ENCODE measurements at places on chromosomes 4 and X. TPM values are rescaled to one million over a fixed set of nuclear protein-coding genes. Genes with fewer than 3 reads are reported as not detected.

GRCh38 chr4:77493829-77494551 lies 111.6 kb upstream of the CXCL13 start:
- H3K36me3 ChIP-seq = no peaks in the 10 kb centered on the region
- no peaks in the 10 kb centered on the region for H3K4me1 ChIP-seq
- no peak for DNase-seq
- no peak overlapping the region for H3K27ac ChIP-seq

DNA sequence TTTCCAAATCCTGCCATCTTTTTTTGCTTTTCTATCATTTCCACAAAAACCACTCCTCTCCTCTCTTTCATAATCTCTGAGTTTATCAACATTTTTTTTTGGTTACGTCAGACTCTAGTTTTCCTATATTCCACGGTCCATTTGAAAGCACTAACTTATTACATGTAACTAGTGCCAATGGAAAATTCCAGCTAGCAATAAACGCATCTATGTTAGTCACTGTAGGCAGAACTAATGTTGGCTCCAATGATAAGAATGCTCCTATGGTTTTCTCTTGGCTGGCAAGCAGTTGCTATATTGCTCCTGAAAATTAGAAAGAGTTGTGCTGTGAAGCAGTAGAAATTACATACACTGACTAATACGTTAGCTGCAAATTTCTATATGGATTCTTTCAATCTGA lies 634.6 kb upstream of the FTHL17 start:
- H3K27ac ChIP-seq = no peak overlapping the region
- no peak overlapping the region for H3K4me3 ChIP-seq
- H3K36me3 ChIP-seq = no peaks in the 10 kb centered on the region
- H3K27me3 ChIP-seq = no peaks in the 10 kb centered on the region
- no peaks in the 10 kb centered on the region for H3K4me1 ChIP-seq
- DNase-seq = no peak

DNA sequence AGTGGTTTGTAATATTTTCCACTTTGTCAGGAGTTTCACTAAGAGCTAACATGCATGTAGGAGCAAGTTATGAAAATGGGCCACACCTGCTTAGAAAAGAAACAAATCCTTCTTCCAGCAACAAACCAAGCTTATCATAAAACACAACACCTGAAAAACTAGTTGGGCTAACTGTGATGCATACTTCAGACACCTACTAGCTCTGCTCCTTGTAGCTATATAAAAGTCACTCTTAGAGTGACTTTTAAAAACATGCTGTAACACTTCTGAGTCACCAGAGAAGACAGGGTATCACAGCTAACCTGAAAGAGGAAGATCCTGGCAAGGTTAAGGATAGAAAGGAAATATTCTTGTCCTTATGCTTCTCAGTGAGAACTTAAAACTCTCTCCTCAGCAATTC lies 3.6 kb upstream of the SLAIN2 start:
- H3K4me3 ChIP-seq = no peak overlapping the region
- H3K27ac ChIP-seq = no peak overlapping the region
- no peak for DNase-seq
- H3K27me3 ChIP-seq = no peaks in the 10 kb centered on the region
- H3K36me3 ChIP-seq = no peaks in the 10 kb centered on the region

DNA sequence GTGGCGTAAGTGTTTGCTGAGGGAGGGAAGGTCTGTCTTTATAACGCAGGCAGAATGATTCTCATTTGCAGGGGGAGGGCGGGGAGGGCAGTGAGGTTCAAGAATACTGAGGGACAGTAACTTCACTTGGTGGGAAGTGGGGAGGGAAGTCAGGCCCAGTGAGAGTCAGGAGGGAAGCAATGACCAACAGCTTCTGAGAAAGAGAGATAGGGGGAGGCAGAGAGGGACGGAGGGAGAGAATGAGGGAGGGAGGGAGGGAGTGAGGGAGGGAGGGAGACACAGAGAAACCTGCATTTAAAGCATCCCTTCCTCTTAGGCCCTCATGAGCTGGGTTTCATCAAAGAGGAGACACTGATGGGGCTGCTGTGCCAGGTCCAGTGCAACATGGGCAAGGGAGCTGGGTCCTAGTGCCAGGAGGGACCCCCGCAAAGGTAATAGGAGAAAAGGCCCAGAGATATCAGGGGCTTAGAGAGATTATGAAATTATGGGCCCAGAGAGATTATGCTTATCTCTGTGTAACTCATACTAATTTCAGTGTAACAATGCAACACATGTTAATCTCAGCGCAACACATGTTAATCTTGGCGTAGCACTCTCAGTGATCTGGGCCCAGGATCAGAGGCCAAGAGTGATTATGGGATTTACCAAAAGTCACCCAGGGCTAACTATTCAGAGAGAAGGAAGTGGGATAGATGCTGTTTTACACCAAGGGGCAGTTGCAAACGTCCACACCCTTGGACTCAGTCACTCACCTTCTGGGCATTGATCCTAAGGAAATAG lies 112.1 kb downstream of the DRD5 start:
- H3K4me1 ChIP-seq = no peaks in the 10 kb centered on the region
- H3K36me3 ChIP-seq = no peaks in the 10 kb centered on the region
- DNase-seq = no peak
- H3K27me3 ChIP-seq = no peaks in the 10 kb centered on the region
- no peak overlapping the region for H3K27ac ChIP-seq
- no peak overlapping the region for H3K4me3 ChIP-seq

The TCP11X2 gene
- not detected for total RNA-seq

The CT47B1 gene
- not detected for total RNA-seq

DNA sequence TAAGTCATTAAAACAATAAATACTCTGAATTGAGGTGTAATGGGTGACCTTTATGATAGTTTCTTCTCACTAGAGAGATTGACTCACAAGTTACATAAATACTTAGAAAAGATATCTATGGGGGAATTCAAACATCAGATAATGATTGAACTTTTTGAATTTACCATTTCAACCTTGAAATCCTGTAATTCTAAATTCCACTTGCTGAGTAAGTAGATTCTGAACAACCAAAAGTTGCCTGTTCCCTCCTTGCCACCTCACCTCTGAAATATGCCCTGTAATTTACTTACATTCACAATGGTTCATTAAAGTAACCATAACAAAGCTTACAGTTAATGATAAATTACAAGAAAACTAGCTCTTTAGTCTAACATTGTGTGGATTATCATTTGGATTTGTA lies 43.3 kb upstream of the SLC39A8 start:
- H3K4me3 ChIP-seq = no peak overlapping the region
- H3K4me1 ChIP-seq = no peaks in the 10 kb centered on the region
- DNase-seq = no peak

DNA sequence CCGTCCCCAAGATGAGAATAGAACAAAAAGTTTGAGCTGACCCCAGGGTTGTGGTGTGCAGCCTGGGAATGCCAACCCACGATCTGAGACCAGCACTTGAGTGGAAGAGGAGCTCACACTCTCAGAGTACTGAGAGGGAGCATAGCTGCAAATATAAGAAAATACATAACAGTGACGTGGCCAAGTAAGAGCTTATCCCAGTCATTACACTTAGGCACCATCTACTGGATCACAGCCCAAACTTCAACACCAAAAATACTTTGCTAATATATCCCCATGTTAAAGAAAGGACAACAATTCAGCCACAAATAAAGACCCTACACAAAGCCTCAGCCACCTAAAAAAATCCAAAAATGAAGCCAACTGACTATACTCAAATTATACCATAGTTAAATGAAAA lies 33.3 kb upstream of the CXCL6 start:
- no peaks in the 10 kb centered on the region for H3K36me3 ChIP-seq
- no peaks in the 10 kb centered on the region for H3K27me3 ChIP-seq
- DNase-seq = no peak
- H3K4me3 ChIP-seq = no peak overlapping the region

The HGFAC gene
- total RNA-seq = 0.59 TPM

- no peaks in the 10 kb centered on the region for H3K4me1 ChIP-seq
- no peak overlapping the region for H3K4me3 ChIP-seq
- H3K36me3 ChIP-seq = no peaks in the 10 kb centered on the region
- no peaks in the 10 kb centered on the region for H3K27me3 ChIP-seq
Observed at GRCh38 chr4:152289541-152289940, 246.4 kb downstream of the FBXW7 start.

DNA sequence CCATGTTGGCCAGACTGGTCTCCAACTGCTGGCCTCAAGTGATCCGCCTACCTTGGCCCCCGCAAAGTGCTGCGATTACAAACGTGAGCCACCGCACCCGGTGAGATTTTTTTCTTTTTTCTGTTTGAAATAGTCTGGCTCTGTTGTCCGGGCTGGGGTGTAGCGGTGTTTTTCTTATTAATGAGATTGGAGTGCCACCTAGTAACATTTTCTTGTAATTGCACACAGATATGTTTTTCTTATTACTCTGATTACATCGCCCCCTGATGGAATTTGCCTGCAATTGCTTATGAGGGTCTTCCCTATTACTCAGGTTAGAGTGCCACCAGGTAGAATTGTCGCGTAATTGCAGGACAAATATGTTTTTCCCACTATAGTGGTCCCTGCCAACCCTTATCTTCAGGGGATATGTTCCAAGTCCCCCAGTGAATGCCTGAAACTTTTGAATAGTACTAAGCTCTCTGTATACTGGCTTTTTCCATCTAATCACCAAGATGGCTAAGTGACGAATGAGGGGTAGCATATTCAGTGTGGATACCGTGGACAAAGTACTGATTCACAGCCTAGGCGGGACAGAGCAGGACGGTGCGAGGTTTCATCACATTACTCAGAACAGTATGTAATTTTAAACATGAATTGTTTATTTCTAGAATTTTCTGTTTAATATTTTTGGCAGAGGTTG lies 8.6 kb upstream of the PDHA1 start:
- no peak for DNase-seq
- H3K4me3 ChIP-seq = no peak overlapping the region
- no peaks in the 10 kb centered on the region for H3K27me3 ChIP-seq
- no peaks in the 10 kb centered on the region for H3K4me1 ChIP-seq
- H3K27ac ChIP-seq = no peak overlapping the region

DNA sequence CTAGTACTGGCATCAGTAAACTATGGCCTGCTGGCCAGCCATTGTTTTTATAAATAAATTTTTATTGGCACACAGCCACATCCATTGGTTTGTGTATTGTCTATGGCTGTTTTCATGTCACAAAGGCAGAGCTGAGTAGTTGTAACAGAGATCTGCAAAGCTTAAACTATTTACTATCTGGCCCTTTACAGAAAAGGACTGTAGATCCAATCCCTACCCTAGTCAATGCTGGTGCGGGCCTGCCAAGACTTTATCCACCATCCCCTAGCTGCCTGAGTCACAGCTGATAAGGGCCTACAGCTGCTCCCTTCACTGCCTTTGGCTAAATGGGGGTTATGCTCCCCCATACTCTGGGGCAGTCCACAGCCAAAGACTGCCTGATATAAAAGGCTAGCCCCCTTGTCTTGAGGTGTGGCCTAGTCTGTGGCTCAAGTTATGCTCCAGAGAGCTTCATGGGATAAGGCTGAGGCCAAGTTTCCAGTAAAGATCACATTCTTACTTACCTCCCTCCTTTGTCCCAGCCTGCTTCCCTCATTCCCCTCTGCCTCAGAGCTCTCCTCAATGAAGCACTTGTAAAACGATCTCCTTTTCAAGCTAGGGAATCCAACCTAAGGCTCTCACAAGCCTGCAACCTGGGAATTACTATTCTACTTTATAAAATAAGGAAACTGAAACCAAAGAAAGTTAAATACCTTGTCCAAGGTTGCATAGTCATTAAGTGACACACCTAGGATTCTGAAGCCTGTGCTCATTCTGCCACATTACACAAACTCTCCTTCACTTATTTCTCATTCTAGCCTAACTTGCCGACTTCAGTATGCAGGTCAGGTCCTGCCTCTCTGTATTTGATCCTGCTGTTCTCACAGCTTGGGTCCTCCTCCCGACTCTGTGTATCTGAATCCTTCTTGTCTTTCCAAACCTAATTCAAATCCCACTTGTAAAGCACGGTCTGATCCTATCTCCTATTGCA lies 20.7 kb downstream of the ACE2 start:
- DNase-seq = no peak
- H3K27me3 ChIP-seq = no peaks in the 10 kb centered on the region
- no peak overlapping the region for H3K4me3 ChIP-seq
- H3K4me1 ChIP-seq = no peaks in the 10 kb centered on the region

DNA sequence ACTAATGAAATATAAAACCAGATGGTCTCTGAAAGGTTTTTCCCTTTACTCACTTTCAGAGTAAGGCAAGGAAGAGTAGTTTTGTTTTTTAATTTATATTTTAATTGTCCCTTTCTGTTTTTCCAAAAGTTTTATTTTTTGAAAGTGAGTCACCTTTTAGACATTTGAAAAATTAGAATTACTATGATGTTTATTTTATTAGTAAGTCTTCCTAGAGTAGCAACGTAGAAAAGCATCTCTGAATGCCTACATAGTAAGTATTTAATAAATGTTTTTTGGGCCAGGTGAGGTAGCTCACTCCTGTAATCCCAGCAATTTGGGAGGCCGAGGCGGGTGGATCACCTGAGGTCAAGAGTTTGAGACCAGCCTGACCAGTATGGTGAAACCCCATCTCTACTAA lies 51.1 kb downstream of the TET2 start:
- no peak overlapping the region for H3K27ac ChIP-seq
- H3K4me1 ChIP-seq = no peaks in the 10 kb centered on the region
- no peaks in the 10 kb centered on the region for H3K27me3 ChIP-seq
- no peak overlapping the region for H3K4me3 ChIP-seq
- H3K36me3 ChIP-seq = no peaks in the 10 kb centered on the region

GRCh38 chr4:6087669-6088341 lies 69.6 kb upstream of the C4orf50 start:
- no peak for DNase-seq
- H3K27ac ChIP-seq = no peak overlapping the region
- no peaks in the 10 kb centered on the region for H3K4me1 ChIP-seq

The CDKL2 gene
- 5.7 TPM for total RNA-seq

GRCh38 chr4:17018013-17018412 lies 119.6 kb upstream of the LDB2 start:
- no peak overlapping the region for H3K4me3 ChIP-seq
- no peaks in the 10 kb centered on the region for H3K27me3 ChIP-seq
- DNase-seq = no peak
- no peak overlapping the region for H3K27ac ChIP-seq
- no peaks in the 10 kb centered on the region for H3K4me1 ChIP-seq
- no peaks in the 10 kb centered on the region for H3K36me3 ChIP-seq

The USP27X gene
- total RNA-seq = 3.1 TPM

DNA sequence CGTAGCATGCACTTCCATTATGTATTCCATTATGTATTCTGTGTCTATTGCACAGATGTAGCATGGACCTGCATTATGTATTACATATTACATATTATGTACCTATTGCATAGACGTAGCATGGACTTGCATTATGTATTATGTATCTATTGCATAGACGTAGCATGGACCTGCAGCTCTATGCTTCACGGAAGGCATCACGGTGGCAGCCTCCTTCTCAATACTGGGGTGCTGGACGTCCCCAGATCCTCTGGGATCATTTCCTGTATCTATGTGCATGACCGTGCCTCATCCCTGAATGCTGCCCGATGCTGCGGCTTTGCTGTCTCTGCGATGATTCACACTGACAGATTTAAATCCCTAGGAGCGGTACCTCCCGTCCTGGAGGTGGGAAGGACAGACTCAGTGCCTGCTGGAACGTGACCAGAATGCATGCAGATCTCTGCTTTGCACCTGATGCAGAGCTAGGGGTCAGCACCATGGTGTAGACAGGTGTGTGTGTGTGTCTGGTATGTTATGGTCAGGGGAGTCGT lies 317.5 kb downstream of the DHRSX start:
- H3K36me3 ChIP-seq = no peaks in the 10 kb centered on the region
- H3K4me3 ChIP-seq = no peak overlapping the region
- no peak for DNase-seq
- no peaks in the 10 kb centered on the region for H3K27me3 ChIP-seq
- 0 out of 2 replicates have a peak, but pooled peaks cover 3% of the 10 kb centered on the region for H3K4me1 ChIP-seq

The PABPC1L2B gene
- not detected for total RNA-seq

GRCh38 chrX:39322496-39322895 lies 521.2 kb downstream of the MID1IP1 start:
- no peak for DNase-seq
- no peaks in the 10 kb centered on the region for H3K27me3 ChIP-seq
- no peak overlapping the region for H3K27ac ChIP-seq
- no peak overlapping the region for H3K4me3 ChIP-seq

Measured in Panc1 (cell line).